Caki2 (cell line): ENCODE measurements at places on chromosomes 13 and 19.

- DNase-seq: peak; percentile 34
Measured at GRCh38 chr13:72166102-72166650, 299.2 kb upstream of the DACH1 start.

GRCh38 chr19:35845215-35846037, 6.9 kb downstream of the NPHS1 start:
- DNase-seq: peak; percentile 87

GRCh38 chr13:28185256-28185655, 46.9 kb downstream of the PAN3 start:
- no peak for DNase-seq

DNA sequence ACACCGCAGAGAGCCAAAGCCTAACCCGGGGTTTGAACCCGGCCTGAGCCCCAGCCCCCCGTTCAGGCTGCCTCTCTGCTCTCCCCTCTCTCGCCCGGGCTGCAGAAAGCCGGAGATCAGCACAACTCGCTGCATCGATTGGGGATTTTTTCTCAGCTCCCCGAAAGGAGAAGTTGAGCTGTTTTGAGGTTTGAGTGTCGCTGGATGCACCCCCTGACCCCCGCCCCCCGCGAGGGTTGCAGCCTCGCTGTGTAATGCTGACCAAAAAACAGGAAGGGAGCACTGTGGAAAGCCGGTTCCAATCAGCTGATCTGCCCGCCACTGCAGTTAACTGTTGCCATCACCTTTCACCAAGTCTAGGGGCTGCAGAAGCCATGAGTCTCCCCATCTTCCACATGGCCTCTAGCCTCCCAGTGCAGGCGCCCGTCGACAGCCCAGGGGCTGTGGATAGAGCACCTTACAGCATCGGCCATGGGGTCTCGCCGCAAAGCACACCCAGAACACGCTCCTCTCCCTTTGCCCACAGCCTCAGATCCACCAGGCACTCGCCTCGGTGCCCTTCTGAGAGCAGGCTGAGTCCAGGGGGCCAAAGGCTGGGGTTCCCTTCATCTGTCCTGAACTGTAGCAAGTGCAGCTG, 34.5 kb downstream of the MYO9B start:
- DNase-seq: no peak

DNA sequence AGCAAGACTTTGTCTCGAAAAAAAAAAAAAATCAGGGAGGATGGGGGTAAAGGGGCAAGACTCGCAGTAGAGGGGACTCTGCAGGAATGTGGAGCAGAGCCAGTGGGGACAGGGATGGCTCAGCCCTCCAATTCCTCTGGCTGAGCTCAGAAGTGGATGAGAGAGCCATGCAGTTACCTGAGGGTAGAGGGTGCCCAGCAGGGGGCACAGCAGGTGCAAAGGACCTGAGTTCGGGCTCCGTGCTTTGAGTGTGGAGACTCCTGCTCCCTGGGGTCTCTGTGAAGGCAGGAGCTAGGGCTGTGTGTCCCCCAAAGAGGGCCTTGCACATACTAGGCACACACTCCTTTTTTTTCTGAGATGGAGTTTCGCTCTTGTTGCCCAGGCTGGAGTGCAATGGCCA, 7.7 kb downstream of the DOCK6 start:
- DNase-seq: no peak

GRCh38 chr13:92573467-92574057, 653.0 kb upstream of the GPC6 start:
- peak; percentile 18 for DNase-seq
